A549 treated with ZK216348 at 1 μM for 4 hours (cell line): ENCODE measurements at places on chromosomes 2 and 18. TPM values are rescaled to one million over a fixed set of nuclear protein-coding genes. Genes with fewer than 3 reads are reported as not detected.

The SERPINB13 gene
- not detected in 5 replicates for total RNA-seq

The PARD3B gene
- 0.73 to 1.1 TPM (median 0.85 TPM) in 5 replicates for total RNA-seq

The LOXL3 gene
- 0.27 to 1.1 TPM (median 0.58 TPM) in 5 replicates for total RNA-seq

The UGT1A6 gene
- total RNA-seq: 0.65 to 1.6 TPM (median 1.0 TPM) in 5 replicates

The RBKS gene
- 6.9 to 8.1 TPM (median 7.7 TPM) in 5 replicates for total RNA-seq

The ZSWIM2 gene
- total RNA-seq: not detected in 5 replicates

The MEP1B gene
- 0.09 TPM in 1 of 5 replicates, not detected in the others for total RNA-seq

The CNGA3 gene
- total RNA-seq: not detected in 5 replicates

The MC2R gene
- not detected in 5 replicates for total RNA-seq

The TMEM127 gene
- total RNA-seq: 30.8 to 52.8 TPM (median 47.3 TPM) in 5 replicates

The CMPK2 gene
- 0.54 to 1.6 TPM (median 1.2 TPM) in 5 replicates for total RNA-seq

The CHST9 gene
- not detected in 5 replicates for total RNA-seq

The CCDC68 gene
- total RNA-seq: 3.3 to 6.5 TPM (median 4.0 TPM) in 5 replicates

The TMEM247 gene
- not detected in 5 replicates for total RNA-seq

The SLC19A3 gene
- 2.4 to 3.0 TPM (median 2.9 TPM) in 5 replicates for total RNA-seq

The SALL3 gene
- total RNA-seq: not detected in 5 replicates

The FAM228A gene
- total RNA-seq: not detected in 5 replicates

The GTF3C2 gene
- 57.1 to 70.8 TPM (median 62.9 TPM) in 5 replicates for total RNA-seq

The UXS1 gene
- total RNA-seq: 45.1 to 57.6 TPM (median 55.1 TPM) in 5 replicates

The NEURL3 gene
- total RNA-seq: 0.82 to 1.2 TPM (median 1.0 TPM) in 5 replicates

The LINC00305 gene
- not detected in 5 replicates for total RNA-seq

The CERKL gene
- total RNA-seq: 0.21 to 0.91 TPM (median 0.24 TPM) in 5 replicates

The PLCD4 gene
- 0.24 to 0.90 TPM (median 0.46 TPM) in 5 replicates for total RNA-seq

The NAT8 gene
- not detected in 5 replicates for total RNA-seq

The B4GALT6 gene
- total RNA-seq: 4.6 to 8.2 TPM (median 6.2 TPM) in 5 replicates

The SLC11A1 gene
- 0.16 to 0.66 TPM (median 0.16 TPM) in 5 replicates for total RNA-seq

The LYG1 gene
- 0.97 to 2.5 TPM (median 2.4 TPM) in 5 replicates for total RNA-seq

The PAX3 gene
- not detected in 5 replicates for total RNA-seq

The PJVK gene
- total RNA-seq: 0.99 to 2.8 TPM (median 2.1 TPM) in 5 replicates

The ASAP2 gene
- total RNA-seq: 28.4 to 49.8 TPM (median 41.9 TPM) in 5 replicates

The VPS4B gene
- total RNA-seq: 17.2 to 24.4 TPM (median 23.6 TPM) in 5 replicates

The ACTR1B gene
- total RNA-seq: 28.4 to 46.8 TPM (median 41.4 TPM) in 5 replicates

The ST8SIA5 gene
- total RNA-seq: 0.18 TPM in 1 of 5 replicates, not detected in the others

The ZNF514 gene
- total RNA-seq: 5.3 to 8.8 TPM (median 7.7 TPM) in 5 replicates

The IL1R1 gene
- 27.0 to 46.0 TPM (median 40.9 TPM) in 5 replicates for total RNA-seq

The RAB11FIP5 gene
- total RNA-seq: 26.8 to 37.4 TPM (median 35.3 TPM) in 5 replicates

The LIMS4 gene
- total RNA-seq: 0.33 to 1.4 TPM (median 0.62 TPM) in 5 replicates

The LAMA1 gene
- total RNA-seq: 0.02 to 0.12 TPM (median 0.07 TPM) in 5 replicates

The ANKAR gene
- 0.44 to 1.4 TPM (median 1.0 TPM) in 5 replicates for total RNA-seq
